ENCODE measurements at places on chromosomes 2 and 18.

GRCh38 chr2:105262651-105263091 is 21.1 kb downstream of the GPR45 start:
- DNase-seq: no peak

- DNase-seq: peak; percentile 2
These were observed 151.5 kb downstream of the INO80D start for GRCh38 chr2:205934443-205934842.

- DNase-seq: peak; percentile 70
These were observed 137.8 kb downstream of the PID1 start for GRCh38 chr2:229133155-229133772.

- DNase-seq: no peak
These were observed 24.3 kb upstream of the KCNF1 start for GRCh38 chr2:10887476-10887875.

- no peak for DNase-seq
These were observed 13.1 kb downstream of the ASPRV1 start for GRCh38 chr2:69948032-69948962.

DNA sequence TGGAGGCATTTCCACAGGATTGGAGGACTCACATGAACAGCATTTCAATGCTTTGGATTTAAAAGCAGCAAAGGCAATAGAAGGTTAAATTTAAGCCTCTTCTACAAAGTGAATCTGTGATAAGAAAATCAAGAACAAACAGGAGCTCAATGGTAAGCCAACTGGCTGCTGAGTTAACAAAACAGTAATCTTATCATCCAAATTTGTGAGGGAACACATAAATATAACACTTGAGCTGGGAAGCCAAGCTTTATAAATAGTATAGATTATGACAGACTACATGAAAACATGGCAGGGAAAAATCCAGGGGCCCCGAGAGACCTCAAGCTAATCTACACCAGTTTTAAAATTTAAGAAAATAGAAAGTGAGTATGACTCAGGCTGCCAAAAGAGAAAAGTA is 108.5 kb upstream of the PGAP1 start:
- DNase-seq: peak; percentile 18

DNA sequence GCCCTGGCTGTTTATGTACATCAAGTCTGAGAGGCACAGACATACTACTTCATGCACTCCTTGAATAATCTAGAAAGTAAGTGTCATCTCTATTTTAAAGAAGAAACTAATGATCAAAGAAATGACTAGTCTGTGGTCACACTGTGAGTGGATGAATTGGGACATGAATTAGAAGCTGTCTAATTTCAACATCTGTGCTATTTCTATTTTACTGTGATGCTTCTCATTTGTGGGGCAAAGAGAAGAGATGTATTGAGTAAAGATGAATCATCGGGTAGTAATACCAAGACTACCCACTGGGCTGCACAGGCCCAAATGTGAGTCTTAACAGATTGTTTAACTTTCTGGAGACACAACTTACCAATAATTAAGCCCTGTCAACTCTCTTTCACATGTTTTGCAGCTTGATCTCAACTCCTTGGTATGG is 42.4 kb upstream of the MTIF2 start:
- peak; percentile 22 for DNase-seq

- peak; percentile 28 for DNase-seq
These were observed 46.6 kb downstream of the TAF1B start for GRCh38 chr2:9889812-9890261.

DNA sequence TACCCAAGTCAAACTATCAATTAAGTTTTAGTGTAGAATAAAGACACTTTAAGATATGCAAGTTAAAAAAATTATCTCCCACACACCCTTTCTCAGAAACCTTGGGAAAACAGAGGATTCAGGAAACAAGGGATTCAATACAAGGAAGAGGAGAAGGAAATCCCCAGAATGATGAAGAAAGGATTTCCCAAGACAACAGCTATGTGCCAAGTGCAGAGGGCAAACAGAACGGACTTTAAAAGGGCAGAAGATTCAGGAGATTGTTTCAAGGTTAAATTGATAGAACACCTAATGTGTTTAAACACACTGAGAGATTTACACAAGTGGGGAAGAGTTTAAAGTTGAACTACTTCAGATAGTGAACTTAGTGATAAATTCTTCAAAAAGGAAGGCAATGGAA is 71.5 kb upstream of the EPAS1 start:
- DNase-seq: no peak

DNA sequence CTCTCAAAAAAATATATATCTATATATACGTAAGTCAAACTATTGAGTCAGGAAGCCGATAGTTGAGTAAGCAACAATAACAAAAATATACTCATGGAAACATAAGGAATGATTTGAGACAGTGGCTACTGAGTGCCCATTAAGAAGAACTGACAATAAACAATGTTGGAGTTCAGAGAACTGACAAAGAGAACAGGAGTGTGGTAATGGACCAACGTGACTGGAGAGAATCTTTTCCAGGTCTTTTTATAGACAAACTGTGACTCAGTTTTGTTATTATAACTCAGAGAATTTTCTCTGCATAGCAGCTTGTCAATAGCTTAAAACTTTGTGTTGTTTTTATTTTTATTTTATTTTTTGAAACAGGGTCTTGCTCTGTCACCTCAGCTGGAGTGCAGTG is 4.6 kb upstream of the GALM start:
- no peak for DNase-seq

GRCh38 chr18:63186520-63187222 is 132.9 kb downstream of the BCL2 start:
- DNase-seq: peak; percentile 8

- no peak for DNase-seq
These were observed 66.5 kb upstream of the RBM44 start for GRCh38 chr2:237732070-237732469.

DNA sequence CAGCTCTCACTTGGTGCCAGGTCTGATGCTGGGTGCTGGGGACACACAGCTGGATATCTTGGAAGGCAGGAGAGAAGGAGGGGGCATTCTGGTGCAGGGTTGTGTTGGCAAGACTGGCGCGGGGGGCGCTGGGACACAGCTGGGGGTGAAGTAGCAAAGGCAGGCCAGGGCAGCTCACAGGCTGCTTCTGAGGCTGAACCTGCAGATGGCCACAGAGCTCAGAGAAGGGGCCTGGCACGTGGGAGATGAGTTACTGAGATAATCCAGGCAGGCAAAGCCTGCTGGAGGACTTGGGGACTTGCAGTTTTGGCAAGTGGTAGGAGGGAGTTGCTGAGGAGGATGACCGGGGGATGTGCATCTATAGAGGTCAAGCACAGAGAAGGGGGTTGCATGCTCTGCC is 16.2 kb upstream of the DGKD start:
- no peak for DNase-seq

DNA sequence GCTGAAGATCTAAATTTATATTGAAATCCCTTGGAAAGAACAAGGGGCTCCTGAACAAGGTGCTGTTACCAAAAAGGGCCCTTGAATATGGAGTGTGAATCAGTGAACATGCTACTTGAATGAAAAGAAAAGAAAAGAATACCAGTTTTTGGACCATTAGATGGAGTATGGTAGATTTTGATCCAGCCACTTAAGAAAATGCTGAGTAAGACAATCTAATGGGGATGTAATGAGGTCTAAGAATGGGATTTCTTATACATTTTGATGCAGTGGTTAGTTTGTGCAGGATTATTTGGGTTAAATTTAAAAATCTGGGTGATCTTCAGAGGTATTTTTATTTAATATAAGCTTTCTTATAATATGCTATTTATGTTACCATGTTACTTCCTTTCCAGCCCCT is 2003.0 kb upstream of the LRRTM1 start:
- DNase-seq: no peak

- no peak for DNase-seq
These were observed 41.3 kb upstream of the SLC1A4 start for GRCh38 chr2:64947885-64948284.

DNA sequence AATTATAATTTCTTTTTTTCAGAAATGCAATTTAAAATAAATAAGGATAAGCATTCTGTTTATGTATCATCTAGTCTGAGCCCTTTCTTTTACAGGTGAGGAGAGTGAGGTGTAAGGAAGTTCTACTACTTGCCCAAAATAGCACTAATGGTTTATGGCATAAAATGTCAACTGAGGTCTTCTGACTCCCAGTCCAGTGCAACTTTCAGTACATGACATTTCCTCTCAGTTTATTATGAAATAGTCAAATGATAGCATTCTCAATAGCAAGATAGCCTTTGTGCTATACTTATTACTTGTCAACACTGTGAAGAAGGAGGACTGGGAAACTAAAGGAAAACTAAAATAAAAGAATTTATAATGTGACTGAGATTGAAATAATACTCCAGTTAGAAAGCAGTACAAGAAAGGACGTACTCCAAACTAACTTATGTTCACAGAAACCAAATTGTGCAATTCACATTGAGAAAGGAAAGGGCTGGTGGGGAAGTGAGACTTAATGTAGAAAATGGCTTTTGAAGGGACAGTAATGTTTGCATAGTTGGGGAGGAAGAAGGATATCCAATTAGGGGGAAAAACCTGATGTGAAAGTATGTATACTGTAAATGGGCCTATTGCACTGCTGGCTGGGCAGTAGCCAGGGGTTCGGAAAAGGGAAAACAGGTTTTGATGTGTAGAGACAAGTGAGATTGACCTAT is 166.7 kb upstream of the ZEB2 start:
- no peak for DNase-seq

DNA sequence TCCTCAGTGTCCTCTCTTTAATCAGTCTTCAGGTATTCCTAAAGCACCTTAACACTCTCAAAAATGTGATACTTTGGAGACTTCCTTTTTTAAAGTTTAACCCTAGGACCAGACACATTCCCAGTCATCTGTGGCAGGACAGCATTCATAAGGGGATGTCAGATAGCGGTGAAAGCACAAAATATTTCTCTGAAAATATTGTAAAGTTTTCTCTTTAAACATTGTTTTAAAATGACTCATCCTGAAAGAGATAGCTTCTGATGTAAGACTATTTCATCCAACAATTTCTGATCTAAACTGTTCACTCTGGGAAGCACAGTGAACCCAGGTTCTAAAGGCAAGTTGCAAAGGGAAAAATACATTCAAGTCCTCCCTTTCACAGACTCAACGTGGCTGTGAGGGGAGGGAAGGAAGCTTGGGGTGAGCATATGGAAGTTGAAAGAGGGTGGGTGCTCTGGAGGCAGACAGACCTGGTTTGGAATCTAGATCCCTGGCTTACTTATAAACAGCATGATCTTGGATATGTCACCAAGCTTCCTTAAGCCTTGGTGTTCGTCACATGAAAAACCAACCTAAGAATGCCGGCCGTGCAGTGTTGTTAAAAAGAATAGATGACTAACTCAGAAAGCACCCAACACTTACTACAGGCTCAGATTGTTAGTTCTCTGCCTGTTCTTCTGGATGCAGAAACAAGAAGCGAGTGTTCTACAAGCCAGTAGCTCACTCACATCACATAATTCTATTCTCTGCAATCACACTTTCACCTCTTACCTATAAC is 12.1 kb downstream of the GALNT14 start:
- DNase-seq: no peak

- DNase-seq: no peak
These were observed 153.6 kb downstream of the FSHR start for GRCh38 chr2:49000695-49001094.

DNA sequence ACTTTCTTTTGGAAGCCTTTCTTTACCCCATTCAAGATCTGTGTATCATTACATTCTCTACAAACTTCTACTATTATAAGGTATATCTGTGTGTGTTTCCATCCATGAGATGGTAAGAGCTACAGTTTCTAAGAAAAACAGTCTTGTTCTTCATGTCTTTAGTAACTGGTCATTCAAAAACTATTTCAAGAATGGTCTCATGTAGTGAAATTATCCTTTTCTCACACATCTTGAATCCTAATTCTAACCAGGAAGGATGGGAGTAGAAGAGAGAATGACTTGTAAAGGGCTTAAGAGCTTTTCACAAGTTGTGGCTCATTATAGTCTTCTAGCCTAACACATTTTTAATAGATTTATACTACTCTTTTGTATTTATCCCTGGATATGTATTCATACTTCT is 47.3 kb downstream of the ROCK1 start:
- peak; percentile 14 for DNase-seq

DNA sequence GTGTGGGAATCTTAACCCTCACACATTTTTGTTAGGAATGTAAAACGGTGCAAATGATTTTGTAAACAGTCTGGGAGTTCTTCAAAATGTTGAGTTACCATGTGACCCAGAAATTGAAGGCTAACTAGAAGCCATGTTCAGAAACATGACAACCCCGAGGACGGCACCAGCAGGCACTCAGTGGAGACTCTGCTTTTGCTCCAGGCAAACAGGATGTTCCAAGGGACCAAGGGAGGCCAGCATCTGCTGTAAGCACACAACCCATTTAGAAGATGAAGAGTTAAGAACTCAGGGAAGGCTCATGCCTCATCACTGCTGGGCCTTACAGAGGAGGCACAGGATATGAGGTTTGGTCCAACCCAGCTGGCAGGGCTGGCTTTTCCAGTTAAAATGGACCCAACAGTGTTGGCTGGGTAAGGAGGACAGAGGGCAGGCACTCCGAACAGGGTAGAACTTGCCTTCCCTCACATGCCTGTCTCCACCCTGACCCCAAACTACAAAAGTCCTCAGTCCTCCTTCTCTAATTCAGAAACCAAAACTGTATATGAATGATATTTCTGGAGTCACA is 23.6 kb downstream of the PARD6G start:
- DNase-seq: no peak

- DNase-seq: peak; percentile 70
These were observed 85.6 kb downstream of the IKZF2 start for GRCh38 chr2:213065583-213066442.

DNA sequence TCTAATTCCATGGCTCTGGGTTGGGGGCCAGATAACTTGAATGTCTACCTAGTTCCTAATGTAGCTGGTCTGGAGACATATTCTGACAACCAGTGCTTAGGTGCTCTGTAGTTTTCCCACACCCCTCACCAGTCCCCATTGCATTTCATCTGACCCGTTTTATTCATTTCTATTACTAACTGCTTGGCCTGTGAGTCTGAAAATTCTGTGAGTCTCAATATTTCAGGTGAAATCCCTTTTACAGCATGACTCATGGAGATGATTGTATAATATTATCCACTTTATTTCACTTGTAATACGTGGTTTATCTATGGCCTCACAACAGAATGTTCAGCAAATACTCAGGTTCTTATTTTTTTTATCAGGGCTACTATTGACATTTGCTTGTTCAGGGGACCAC is 103.7 kb upstream of the UGP2 start:
- DNase-seq: peak; percentile 35

GRCh38 chr2:65313126-65313953 is 85.7 kb downstream of the ACTR2 start:
- DNase-seq: no peak

DNA sequence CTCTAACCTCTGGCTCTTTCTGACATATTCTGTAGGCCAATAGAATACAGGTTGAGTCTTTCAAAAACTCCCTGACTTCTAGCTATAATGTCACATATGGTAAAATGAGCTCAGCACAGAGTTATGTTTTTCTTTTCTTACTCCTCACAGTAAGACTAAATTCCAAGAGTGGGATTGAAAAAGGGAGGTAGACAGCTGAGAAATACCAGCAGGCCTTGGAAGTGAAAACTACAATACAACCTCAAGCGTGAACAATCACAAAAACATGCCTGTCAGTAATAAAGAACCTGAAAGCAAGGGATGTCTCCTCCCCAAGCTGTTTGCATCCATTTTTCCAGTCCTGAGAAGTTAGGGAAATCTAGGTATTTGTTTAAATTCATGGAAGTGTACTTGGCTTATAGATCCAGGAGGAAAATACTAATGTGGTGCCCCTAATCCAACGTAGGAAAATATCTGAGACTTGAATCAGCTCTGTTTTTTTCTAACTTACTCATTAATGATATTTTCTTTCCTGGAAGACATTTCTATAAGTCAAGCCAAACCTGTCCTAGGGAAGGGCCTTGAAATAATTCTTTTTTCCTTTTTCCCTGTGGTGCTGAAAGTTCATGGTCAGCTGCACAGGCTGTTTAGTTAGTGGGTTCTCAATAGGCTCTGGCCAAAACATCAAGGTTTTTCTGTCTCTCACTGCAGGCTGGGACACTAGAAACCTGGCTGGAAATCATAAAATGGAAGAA is 167.9 kb upstream of the SPATS2L start:
- DNase-seq: peak; percentile 79

All from fibroblast of the aortic adventitia (primary cell).